CD4-positive, alpha-beta T cell treated with Interleukin-6 at 100 ng/mL for 8 hours (primary cell): ENCODE measurements at places on chromosomes 1 and 21.

GRCh38 chr1:200374569-200375295, 35.1 kb downstream of the ZNF281 start:
- DNase-seq: no peak

DNA sequence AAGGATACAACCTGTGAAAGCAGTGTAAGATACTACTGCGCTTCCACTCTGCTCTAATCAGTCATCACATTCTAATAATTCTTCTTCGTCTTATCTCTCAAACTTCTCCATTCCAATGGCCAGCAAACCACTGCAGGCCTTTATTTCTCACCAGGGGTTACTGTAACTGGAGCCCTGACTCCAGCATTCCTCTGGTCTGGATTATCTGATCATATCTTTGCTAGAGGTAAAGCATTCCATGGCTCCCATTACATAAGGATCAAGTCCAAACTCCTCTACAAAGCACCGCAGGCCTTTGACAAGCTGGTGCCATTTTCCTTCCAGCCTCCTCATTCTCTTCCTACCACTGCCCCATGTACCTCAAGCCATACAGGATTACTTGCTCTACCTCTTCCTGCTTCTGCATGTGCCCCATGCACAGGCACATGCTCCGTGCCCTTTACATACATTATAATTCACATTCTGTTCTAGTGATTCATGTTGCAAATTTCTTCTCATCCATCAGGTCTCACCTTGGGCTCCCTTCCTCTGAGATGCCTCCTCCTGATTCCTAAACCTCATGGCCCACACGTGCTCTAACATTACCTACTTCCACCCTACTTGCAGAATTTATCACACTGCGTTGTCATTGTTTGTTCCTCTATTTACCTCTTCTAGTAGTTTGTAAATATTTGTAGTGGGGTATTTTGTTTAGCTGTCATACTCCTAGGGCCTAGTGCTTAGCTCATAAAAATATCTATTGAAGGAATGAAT, 9.3 kb upstream of the SERBP1 start:
- DNase-seq: no peak

GRCh38 chr1:201406831-201407406, 7.8 kb upstream of the LAD1 start:
- DNase-seq: no peak

DNA sequence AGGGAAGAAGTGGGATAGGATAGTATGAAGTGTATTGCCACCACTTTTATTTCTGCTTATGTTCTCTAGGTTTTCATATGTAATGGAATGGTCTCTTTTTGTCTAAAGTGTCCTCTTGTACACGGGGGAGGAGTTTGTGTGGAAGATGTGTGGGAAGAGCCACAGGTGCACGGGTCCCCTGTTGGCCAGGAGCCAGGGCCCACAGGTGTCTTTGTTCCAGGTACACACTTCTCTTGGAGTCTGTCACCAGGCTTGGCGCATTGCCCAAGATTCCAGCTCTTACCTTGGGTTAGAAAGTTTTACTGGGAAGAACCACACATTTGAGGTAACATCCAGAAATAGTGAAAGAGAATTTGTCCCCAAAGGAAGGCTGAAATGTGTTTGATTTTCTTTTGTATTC, 10.5 kb downstream of the TENT5C start:
- no peak for DNase-seq

- DNase-seq: no peak
These were observed 56.3 kb upstream of the SLC25A33 start for GRCh38 chr1:9482816-9483572.
